ENCODE measurements at places on chromosomes 7 and 10. TPM values are rescaled to one million over a fixed set of nuclear protein-coding genes. Genes with fewer than 3 reads are reported as not detected.
A peak's percentile ranks its signal among the peaks of the same experiment; 100 is the strongest.

ACSL5 gene
- total RNA-seq: 4.1 TPM

LRRTM3 gene
- total RNA-seq: not detected

HTR5A gene
- not detected for total RNA-seq

SFRP5 gene
- total RNA-seq: 0.25 TPM

ADGRA1 gene
- total RNA-seq: not detected

LIPJ gene
- not detected for total RNA-seq

SLC39A12 gene
- total RNA-seq: not detected

GRCh38 chr7:152872061-152872744, 112.7 kb downstream of the ACTR3B start:
- H3K4me3 ChIP-seq: no peak overlapping the region
- H3K27ac ChIP-seq: no peak overlapping the region
- H3K27me3 ChIP-seq: no peaks in the 10 kb centered on the region
- no peak for DNase-seq
- no peaks in the 10 kb centered on the region for H3K4me1 ChIP-seq

DNA sequence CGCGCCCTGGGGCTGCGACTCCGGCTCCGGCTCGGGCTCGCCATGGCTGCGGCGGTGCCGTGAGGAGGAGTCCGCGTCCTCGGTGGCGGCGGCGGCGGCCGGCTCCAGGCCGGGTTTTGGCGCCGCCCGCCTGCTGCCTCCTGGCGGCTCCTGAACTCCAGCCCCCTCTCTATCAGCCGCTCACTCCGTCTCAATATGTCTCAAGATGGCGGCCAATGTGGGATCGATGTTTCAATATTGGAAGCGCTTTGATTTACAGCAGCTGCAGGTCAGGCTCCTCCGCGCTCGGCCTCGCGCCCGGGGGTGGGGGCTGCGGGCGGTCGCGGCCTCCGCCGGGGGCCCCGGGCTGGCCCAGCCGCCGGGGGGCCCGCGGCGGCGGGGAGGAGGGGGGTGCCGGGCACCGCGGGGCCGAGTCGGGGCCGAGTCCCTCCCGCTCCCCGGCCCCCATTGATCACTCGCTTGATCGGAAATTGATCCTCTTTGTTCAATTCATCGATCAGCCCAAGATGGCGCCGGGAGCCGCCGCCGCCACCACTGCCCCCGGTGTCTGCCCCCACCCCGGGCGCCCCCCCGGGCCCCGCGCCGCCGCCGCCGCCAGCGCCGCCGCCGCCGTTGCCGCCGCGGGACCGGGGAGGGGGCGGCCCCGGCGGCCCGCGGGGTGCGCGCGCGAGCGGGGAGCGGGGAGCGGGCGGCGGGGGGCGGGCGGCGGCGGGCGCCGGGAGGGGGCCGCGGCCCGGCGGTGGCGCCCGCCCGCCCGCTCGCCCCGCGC, 1.4 kb upstream of the CUX1 start:
- peak; percentile 59 for DNase-seq
- peak overlapping the region; percentile 81 for H3K4me3 ChIP-seq
- H3K27ac ChIP-seq: peak overlapping the region; percentile 86
- no peaks in the 10 kb centered on the region for H3K36me3 ChIP-seq
- H3K4me1 ChIP-seq: peaks cover 23% of the 10 kb centered on the region

GRCh38 chr7:133433165-133433812, 180.4 kb downstream of the EXOC4 start:
- H3K27me3 ChIP-seq: no peaks in the 10 kb centered on the region
- no peak for DNase-seq
- no peak overlapping the region for H3K27ac ChIP-seq
- peaks cover 7% of the 10 kb centered on the region for H3K4me1 ChIP-seq
- no peak overlapping the region for H3K4me3 ChIP-seq

DNA sequence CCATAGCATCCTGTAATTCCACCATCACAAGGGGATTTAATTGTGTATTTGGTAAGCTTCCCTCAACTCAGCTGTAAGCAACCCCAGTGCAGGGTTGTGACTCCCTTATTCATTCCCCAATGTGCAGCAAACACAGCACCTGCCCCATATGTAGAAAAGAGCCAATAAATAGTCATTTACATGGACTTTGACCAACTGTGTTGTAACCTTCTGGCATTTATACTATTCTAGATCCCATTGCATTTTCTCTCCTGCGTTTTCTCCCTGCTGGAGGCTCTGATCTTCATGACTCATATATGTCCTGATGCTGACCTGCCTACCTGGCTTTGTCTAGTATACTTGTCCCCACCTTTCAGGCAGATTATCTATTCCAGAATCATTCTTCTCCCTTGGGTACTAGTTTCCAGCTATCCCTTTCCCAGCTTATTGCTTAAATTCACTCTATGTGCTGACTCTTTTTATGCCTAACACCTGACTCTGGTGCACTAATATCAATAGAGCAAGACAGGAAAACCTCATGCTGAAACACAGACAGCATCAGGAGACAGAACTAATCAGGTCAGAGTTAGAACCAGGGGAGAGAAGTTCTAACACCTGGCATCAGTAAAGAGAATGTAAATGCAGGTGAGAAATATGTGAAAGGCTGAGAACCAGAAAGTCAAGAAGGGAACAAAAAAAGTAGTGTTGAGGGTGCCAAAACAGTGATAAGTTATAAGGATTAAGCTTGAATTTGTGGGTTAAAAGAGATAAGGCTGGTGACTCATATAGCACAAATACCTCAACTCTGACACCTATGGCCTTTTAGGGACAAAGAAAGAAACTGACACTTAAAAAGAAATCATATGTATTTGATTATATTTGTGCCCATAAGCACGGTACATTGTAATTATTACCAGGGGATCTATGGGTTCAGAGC, 402.7 kb downstream of the IPMK start:
- H3K27me3 ChIP-seq: no peaks in the 10 kb centered on the region
- DNase-seq: no peak
- H3K27ac ChIP-seq: no peak overlapping the region
- no peak overlapping the region for H3K4me3 ChIP-seq

DNA sequence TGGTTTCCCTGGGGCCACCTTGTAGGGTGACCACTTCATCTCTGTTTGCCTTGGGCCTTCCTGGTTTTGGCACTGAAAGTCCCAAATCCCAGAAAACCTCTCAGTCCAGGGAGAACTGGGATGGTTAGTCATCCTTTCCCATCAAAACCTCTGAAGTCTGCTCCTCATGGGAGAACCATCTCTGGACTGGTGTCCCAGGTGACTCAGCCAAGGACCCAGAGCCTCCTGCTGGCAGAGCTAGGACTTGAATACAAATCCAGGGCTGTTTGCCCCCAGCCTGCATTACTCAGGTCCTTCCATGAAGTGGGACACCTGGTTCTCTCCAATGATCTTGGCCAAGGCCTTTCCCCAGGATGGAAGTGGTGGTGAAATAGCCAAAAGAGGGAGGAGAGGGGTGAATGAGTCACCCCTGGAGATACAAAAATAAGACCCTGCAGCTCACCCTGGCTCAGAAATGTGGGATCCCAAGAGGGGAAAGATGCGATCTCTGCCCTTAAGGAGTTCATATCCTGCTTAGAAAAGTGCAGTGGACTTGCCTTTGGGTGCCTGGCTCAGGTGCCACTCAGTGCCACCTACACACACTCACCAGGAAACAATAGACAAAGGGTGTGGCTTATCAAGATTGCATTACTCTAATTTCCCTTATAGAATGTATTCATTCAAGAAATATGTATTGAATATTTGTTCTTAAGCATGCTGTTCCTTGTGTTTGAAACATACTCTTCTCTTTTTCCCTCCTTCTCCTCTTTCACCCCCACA, 22.0 kb downstream of the ADRA2A start:
- no peak overlapping the region for H3K4me3 ChIP-seq
- DNase-seq: no peak
- no peak overlapping the region for H3K27ac ChIP-seq
- H3K36me3 ChIP-seq: no peaks in the 10 kb centered on the region
- H3K27me3 ChIP-seq: no peaks in the 10 kb centered on the region

DNA sequence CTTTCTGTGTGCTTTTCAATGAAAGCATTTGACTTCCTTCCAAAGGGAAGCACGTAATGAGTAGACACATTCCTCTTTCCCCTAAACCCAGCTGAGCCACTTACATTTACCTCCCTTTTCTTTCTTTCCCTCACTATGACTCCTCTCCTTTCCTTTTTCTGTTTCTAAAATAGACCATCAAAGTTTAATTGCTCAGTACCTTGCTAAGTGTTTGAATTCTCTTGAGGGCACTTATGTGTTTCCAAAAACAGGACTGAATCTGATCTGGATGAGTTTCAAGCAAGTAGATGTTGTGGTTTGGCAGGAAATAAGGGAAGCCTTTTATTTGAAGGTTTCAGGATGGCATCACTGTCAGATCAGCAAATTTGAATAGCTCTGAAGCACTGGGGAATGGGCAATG, 396.2 kb downstream of the REEP3 start:
- no peaks in the 10 kb centered on the region for H3K36me3 ChIP-seq
- H3K4me1 ChIP-seq: no peaks in the 10 kb centered on the region
- H3K27me3 ChIP-seq: no peaks in the 10 kb centered on the region
- H3K27ac ChIP-seq: no peak overlapping the region
- H3K4me3 ChIP-seq: no peak overlapping the region
- DNase-seq: no peak

GRCh38 chr10:772227-772637, 82.8 kb upstream of the DIP2C start:
- H3K27ac ChIP-seq: no peak overlapping the region
- H3K36me3 ChIP-seq: no peaks in the 10 kb centered on the region
- no peak overlapping the region for H3K4me3 ChIP-seq
- H3K4me1 ChIP-seq: no peaks in the 10 kb centered on the region
- H3K27me3 ChIP-seq: no peaks in the 10 kb centered on the region

- H3K4me3 ChIP-seq: no peak overlapping the region
- H3K4me1 ChIP-seq: no peaks in the 10 kb centered on the region
- no peak for DNase-seq
- H3K27ac ChIP-seq: no peak overlapping the region
These were observed 88.0 kb downstream of the FGFR2 start for GRCh38 chr10:121510201-121510771.

DNA sequence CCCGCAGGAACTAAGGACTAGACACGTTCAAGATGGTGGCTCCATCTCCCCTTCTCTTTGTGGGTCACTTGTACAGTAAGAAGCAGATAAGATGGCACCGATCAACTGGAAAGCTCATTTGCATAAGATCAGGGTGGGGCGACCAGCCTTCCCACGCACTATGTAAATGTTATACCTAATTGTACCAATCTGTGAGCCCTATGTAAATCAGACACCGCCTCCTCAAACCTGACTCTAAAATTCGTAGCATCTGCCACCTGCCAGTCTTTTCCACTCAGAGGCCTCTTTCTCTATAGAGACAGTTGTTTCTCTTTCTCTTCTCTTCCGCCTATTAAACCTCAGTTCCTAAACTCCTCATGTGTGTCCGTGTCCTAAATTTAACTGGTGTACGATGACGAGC, 324.5 kb downstream of the PHF14 start:
- no peak overlapping the region for H3K27ac ChIP-seq
- no peaks in the 10 kb centered on the region for H3K36me3 ChIP-seq
- H3K4me1 ChIP-seq: no peaks in the 10 kb centered on the region
- H3K27me3 ChIP-seq: no peaks in the 10 kb centered on the region
- no peak for DNase-seq
- H3K4me3 ChIP-seq: no peak overlapping the region

DNA sequence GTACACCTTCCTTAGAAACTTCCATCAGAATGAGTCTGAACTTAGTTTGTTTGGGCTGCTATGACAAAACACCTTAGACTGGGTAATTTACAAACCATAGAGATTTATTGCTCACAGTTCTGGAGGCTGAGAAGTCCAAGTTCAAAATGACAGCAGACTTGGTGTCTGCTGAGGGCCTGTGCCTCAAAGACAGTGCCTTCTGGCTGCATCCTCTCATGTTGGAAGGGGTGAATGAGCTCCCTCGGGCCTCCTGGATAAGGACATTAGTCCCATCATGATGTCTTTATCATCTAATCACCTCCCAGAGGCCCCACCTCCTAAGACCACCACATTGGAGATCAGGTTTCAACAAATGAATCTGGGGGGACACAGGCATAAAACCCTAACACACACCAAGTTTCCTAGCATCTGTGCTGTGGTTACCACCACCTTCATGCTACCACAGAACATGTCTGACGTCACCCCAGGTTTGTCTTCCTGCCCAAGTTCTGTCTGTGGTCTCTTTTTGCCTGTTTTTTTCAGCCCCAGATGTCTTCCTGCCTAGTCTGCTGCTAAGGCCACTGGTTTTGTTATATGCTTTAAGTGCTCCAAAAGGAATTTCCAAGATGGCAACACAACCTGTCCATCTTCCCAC, 150.9 kb upstream of the COBL start:
- no peaks in the 10 kb centered on the region for H3K27me3 ChIP-seq
- no peaks in the 10 kb centered on the region for H3K4me1 ChIP-seq

- no peaks in the 10 kb centered on the region for H3K36me3 ChIP-seq
- H3K27ac ChIP-seq: peak overlapping the region; percentile 94
- no peaks in the 10 kb centered on the region for H3K27me3 ChIP-seq
- DNase-seq: peak; percentile 33
These were observed 640 bp downstream of the ANKMY2 start for GRCh38 chr7:16644636-16645592.

DNA sequence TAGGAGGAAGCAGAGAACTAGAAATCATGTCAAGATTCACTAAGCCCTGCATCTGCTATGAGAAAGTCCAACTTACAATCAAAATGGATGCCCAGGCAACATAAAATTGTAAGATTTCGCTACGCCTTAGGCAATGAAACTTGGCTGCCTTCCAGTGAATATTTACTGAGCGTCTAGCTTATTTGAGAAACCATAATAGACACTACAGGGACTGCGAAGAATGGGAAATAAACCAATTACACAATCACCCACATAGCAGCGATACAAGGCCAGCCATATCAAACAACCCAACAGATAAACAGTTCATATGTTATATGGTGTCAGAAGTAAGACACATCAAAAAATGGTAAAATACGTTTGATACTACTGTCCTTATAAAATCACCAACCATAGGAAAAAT, 545.0 kb upstream of the C7orf33 start:
- DNase-seq: no peak
- H3K4me3 ChIP-seq: no peak overlapping the region
- H3K27me3 ChIP-seq: no peaks in the 10 kb centered on the region
- H3K36me3 ChIP-seq: no peaks in the 10 kb centered on the region

- no peaks in the 10 kb centered on the region for H3K27me3 ChIP-seq
- H3K4me3 ChIP-seq: no peak overlapping the region
- peak overlapping the region; percentile 33 for H3K27ac ChIP-seq
- no peaks in the 10 kb centered on the region for H3K36me3 ChIP-seq
These were observed 80.1 kb upstream of the EMX2 start for GRCh38 chr10:117462424-117462792.

All from gastrocnemius medialis (tissue), 4 donors.